ENCODE measurements at places on chromosomes 3 and 15. TPM values are rescaled to one million over a fixed set of nuclear protein-coding genes. Genes with fewer than 3 reads are reported as not detected.
A peak's percentile ranks its signal among the peaks of the same experiment; 100 is the strongest.

DNA sequence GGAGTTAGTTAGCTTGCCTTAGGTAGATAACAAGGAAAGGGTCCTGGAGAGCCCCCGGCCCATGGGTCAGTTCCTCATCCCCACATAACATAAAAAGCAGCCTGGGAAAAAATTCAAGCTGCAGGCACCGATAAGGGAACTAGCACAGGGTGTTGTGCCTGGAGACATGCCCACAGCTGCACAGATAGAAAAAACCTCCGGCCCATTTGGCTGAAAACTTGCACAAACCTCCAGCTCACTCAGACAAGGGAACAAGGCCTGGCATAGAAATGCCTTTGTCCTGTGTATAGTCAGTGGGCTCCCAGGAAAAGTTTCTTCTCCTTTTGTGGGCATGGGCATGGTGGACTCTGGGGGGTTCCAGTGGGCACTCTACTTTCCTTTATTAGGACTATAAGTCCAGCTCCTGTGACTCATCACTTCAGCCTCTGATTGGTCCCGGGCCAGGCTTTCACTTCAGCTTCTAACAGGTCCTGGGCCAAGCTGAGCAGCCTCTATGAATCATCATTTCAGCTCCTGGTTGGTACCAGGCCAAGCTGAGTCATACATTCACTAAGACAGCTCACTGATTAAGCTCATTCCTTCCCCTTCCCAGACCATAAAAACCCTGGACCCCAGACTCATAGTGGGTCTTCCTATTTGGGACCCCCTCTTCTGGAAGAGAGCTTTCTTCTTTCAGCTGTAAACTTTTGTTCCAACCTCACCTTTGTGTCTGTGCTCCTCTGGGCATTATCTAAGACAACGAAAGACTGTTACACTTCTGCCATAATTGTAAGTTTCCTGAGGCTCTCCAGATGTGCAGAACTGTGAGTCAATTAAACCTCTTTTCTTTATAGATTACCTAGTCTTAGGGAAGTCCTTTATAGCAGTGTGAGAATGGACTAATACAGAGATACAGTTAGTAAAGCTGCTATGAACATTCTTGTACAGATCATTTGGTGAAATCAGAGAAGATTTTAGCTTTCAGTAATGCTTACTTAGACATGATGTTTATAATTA lies 348.0 kb upstream of the DPPA4 start:
- DNase-seq: peak; percentile 94

DNA sequence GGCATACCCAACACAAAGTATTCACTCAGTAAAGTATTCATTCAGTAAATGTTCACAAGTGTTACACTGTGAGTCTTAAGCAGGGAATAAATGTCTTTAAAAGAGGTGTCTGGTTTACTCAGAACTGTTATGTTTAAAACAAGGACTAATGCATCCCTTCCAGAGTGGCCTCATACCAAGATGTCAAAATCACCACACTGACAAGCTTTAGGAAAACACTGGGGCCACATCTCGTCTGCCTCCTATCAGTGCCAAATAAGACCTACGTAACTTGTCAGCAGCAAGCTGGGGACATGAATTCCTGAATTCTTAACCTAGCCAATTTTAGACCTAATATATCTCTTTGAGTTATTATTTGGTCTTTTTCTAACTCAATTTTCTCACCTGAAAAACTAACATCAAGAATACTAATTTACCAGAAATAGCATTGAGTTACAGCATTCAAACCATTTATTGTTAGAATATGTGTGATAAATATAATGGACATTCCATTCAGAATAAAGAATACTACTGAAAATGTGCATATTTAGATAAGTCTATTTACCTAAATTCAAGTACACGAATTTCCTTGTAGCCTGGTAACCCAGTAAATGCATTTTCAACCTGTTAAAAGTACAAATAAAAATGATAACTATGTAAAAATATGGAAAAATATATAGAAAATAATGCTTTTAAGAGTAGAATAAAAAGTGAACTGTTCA lies 51.3 kb downstream of the IMPG2 start:
- DNase-seq: no peak

RASL12 gene
- not detected for total RNA-seq

DNA sequence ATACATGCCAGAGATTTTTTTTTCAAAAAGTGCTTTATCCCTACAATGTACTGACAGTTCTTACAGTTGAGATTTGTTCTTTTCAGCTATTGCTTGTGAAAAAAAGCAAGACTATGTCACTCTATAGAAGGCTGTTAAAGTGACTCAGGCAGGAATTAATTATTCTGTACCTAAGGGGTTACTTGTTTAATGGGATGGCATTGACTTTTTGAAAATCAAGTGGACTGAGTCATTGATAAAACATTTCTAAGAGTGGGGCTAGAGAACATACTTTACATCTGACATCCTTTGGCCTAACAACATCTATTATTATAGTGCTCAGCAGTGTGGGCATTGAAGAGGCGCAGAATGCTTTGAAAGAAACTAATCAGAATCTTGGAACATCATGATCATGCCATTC lies 34.3 kb downstream of the INTS14 start:
- peak; percentile 77 for DNase-seq

LIPH gene
- not detected for total RNA-seq

DNA sequence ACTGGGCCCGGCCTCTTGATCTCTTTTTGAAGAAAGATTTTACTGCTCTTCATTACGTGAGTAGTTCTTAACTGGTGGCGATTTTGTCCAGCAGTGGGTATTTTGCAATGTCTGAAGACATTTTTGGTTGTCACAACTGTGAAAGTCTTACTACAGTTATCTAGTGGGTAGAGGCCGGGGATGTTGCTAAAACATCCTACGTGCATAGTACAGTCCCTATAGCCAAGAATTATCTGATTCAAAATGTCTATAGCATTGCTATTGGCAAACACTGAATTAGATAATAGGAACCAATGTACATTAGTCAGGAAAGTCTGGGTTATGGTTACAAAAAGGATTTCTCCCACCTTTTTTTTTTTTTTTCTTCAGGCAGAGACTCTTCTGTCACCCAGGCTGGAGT lies 38.1 kb downstream of the FOXL2 start:
- DNase-seq: no peak

- DNase-seq: no peak
These were observed 143.3 kb downstream of the ADAMTS17 start for GRCh38 chr15:100198442-100198841.

- no peak for DNase-seq
These were observed 62.1 kb downstream of the CORO2B start for GRCh38 chr15:68640791-68641331.

Measured in LHCN-M2 (cell line).